ENCODE measurements at places on chromosomes 3 and 15. TPM values are rescaled to one million over a fixed set of nuclear protein-coding genes. Genes with fewer than 3 reads are reported as not detected.

STARD9 gene
- 2.2 TPM for total RNA-seq

CPN2 gene
- not detected for total RNA-seq

NOX5 gene
- 0.14 TPM for total RNA-seq

UBAP1L gene
- 0.49 TPM for total RNA-seq

LYSMD2 gene
- total RNA-seq, result 6.8 TPM

SLCO2A1 gene
- 0.11 TPM for total RNA-seq

FRMD4B gene
- 66.8 TPM for total RNA-seq

TSEN2 gene
- total RNA-seq, result 20.1 TPM

KLHL6 gene
- total RNA-seq, result 0.11 TPM

All from foreskin keratinocyte (primary cell).